ENCODE measurements at places on chromosomes 11 and 22.

- no peak for DNase-seq
These were observed 56.7 kb upstream of the CHST1 start for GRCh38 chr11:45722144-45722543.

DNA sequence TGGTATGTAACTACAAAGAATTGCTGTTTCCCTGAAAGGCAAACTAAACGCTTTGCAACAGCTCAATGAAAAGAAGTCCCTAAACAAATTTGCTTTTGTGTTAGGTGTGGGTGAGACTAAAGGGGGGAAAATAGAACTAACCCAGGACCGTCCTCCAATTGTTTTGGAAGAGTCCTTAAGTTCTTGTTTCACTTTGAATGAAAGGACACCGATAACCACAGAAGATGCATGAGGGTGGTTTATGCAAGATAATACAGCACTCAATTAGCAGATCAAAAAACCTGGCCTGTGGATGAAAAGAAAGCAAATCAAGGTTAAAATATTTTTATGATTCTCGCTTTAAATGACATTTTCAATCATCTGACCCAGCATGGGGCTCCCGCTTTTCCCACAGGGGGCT is 304.5 kb upstream of the SYN3 start:
- no peak for DNase-seq

DNA sequence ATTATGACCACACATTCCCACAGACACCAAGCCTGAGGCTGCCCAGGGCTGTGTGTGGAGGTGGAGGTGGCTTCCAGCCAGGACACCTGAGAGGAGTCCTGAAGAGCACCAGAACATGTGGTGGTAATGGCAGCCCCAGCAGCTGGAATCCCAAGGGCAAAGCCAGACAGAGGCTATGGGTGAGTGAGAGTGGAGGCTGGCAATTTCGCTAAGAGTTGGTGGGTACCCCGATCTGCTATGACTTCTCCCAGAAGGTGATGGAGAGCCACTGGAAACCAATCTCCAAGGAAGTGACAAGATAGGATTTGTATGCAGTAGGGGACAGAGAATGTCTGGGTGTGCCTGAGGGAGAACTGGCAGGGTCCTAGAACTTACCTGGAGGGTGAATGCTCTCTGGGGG is 69.3 kb upstream of the CLTCL1 start:
- DNase-seq: no peak

DNA sequence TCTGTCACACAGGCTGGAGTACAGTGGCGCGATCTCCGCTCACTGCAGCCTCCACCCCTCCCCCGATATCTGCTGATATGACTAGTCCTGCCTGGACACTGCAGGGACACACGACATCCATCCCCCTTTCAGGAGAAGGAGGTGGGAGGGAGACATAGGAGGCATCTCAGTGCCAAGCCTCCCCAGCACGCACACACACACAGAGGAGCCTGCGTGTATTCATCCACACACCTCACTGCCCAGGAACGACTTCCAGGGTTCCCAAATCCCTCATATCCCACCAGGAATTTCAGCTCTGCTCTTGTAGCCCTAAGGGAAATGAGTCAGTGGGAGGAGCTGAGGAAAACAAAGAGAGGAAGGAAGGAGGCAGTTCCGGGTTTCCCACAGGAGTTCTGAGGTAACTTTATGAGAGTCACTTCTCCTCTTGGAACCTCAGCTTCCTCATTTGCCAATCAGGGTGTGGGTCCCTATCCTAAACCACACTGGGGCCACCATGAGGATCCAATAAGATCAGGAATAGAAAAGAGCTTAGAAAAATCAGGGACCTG is 37.2 kb upstream of the ACER3 start:
- DNase-seq: no peak

DNA sequence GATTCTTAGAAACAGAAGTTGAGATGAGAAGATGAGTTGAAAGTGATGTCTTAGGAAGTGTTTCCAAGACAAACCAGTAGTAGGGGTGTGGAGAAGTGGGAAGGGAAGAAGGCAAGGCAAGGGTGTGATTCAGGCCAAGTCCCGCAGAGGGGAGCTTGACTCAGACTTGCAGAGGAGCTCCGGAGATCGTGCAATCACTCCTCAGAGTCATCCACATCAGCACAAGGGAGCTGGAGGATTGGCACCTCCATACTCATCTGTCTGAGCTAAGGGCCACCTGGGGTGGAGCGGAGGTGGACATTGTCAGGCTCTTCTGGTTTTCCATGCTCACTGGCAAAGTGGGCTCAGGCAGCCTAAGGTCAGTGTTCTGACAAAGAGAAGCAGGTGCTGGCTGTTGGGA is 44.4 kb downstream of the CHRDL2 start:
- DNase-seq: no peak

GRCh38 chr11:130449996-130450769 is 1.7 kb downstream of the ADAMTS15 start:
- DNase-seq: no peak

GRCh38 chr11:122910775-122911174 is 28.2 kb downstream of the JHY start:
- peak; percentile 69 for DNase-seq

DNA sequence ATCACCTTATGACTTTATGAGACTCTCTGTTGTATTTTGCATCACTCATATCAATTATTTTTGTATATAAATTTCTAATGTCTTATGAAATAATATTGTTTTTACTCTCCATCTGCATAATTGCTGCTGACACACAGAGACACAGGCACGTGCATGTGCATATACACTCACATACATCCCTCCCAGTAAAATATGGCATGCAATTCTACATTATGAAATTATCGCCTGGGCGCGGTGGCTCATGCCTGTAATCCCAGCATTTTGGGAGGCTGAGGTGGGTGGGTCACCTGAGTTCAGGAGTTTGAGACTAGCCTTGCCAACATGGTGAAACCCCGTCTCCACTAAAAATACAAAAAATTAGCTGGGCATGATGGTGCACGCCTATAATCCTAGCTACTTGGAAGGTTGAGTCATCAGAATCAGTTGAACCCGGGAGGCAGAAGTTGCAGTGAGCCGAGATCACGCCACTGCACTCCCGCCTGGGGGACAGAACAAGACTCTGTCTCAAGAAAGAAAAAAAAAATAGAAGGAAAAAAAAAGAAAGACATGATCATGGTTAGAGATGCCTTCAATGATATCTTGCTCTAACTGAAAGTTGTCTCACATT is 96.7 kb upstream of the LUZP2 start:
- DNase-seq: no peak

DNA sequence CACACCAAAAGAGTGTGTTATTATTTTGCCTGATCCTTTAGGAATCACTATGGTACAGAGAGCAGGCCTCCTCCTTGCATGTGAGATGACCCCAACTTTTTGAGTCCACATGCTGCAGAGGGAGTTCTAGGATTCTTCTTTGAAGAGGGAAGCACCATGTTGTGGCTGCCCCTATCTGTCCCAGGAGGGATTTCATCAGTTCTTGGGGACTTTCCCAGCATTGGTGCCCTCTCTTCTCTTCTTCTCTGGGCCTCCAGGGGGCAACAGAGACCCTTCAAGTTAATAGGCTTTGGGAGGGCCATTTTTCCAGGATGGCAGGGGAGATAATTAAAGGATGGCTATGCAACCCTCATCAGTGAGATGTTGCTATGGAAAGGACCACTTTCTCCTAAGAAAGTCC is 3.6 kb downstream of the MMP1 start:
- no peak for DNase-seq

DNA sequence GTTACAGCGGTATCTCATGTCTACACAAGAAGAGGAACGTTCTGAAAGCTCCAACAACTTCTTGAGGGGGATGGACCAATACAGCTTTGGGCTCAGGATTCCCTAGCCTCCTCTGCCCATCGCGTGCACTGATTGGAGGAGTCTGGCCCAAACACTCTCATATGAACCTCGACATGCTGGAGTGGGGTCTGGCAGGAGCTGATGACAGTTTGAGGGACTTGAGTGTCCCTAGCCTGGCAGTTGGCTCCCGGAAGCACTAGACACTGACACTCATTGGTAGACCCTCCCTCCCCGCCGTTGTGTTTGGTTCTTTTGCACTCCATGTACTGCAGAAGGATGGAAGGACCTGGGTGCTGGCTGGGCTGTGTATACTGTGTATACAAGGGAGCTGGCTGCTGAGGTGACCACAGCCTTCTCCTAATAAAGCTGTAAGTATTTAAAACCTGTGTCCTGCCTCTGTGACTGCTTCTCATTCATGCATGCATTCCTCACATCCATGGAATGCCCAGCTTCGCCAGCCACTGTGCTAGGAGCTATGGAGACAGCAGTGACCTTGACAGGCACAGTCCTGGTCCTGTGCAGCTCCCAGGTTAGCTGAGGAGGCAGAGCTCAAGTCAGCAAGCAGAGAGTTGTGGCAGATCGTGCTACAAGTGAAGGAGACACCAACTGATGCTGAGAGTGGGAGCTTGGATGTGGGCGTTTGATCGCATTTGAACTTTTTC is 27.9 kb downstream of the ADAMTS15 start:
- no peak for DNase-seq

- DNase-seq: peak; percentile 76
These were observed at the start of gene SSH3 for GRCh38 chr11:67303132-67303834. SSH3 (plus strand) TSS chr11:67303530; CDS start chr11:67303626, 96 bp downstream.

DNA sequence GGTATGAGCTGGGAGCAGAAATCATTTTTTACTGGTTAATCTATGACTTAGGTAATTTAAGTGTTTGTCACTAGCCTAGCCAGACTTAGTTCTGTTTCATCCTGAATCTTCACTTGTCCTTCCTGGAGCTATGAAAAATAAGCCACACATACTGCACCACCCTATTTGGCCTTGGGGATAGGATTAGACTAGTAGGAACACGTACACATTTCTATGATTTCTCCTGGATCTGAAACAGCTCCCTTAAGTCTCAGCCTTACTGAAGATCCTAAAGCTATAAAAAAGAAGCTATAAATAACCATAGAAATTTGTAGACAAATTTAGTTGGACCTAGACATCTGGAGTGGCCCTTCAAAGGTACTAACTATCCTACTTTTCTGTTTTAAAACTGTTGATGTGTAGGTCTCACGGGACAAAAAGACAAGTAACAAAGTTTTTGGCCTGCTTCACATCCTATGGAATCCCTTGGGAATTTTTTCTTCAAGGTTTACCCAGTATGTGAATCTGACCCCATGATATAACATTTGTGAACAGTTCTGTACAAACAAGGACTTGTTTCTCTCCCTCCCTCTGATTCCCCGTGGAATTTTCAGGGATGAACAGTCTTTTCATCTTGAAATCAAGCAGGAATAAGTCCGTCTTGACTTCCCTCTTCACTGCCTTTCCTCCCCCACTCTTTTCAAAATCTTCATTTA is 275.0 kb downstream of the FAM76B start:
- DNase-seq: no peak

GRCh38 chr11:64489831-64490441 is 101.1 kb upstream of the SLC22A12 start:
- DNase-seq: peak; percentile 67

- no peak for DNase-seq
These were observed 53.4 kb upstream of the PARVG start for GRCh38 chr22:44127356-44127755.

DNA sequence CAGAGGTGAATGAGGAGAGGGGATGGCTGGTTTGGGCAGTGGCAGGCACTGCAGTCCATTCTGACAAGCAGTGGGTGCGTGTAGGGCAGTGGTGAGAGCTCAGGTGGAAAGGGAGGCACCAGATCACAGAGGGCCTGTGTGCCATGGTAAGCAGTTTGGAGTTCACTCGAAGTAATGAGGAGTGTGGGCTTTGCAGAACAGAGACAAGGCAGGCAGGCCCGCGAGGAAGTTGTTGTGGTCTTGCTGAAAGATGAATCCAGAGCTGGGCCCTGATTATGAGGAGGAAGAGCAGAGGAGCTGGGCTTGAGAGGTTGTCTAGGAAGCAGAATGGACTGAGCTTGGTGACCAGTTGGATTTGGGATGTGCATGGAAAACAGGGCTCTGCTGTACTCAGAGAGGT is 1.6 kb upstream of the DNAJB13 start:
- no peak for DNase-seq

- no peak for DNase-seq
These were observed 16.4 kb downstream of the CLTCL1 start for GRCh38 chr22:19275104-19275503.

DNA sequence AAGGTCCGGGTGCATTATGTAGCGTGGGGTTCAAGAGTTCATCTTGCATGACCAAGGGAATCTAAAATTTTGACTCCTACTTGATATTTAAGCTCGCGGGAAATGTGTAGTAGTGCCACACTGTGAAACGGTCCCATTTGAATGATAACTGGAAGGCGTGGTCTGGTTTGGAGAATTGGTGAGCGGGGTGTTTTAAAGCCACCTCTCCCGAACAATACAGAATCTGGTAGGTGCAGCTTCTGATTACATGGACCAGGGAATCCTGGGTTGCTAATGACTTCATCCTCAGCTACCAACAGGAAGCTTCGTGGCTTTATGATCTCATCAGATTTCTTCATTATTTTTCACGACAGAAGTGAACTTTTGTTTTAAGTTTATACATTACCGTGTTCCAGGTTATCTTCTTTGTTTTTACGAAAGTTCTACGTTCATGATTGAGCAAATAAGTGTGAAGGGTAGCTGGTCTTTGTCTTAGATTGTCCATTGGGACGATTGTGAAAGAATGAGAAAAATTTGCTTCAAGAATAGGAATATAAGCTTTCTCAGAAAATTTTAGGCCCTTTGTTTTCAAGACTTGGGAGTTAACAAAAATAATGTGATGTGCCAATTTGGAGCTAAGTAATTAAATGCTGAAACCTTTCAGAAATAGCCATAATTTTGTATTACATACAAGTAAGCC is 1.7 kb downstream of the QSER1 start:
- peak; percentile 89 for DNase-seq

DNA sequence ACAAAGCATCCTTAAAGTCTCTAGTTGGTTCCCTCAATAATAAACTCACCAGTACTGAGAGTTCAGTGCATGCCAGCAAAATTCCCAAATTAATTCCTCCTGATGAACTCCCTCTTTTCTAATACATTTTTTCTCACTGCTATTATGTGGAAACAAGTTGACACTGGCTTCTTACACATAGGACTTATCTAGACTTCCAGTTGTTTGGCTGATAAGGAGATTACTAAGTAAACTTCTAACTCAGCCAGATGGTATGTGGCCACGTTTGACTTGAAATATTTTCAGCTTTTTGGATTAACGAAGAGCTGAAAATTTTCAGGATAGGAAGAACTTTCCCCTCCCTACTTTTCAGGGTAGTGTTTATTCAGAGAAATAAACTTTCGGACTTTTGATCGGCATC is 1154.2 kb upstream of the TENM4 start:
- DNase-seq: no peak

- no peak for DNase-seq
These were observed 55.9 kb downstream of the BMAL1 start for GRCh38 chr11:13333456-13333957.

GRCh38 chr11:71453037-71453917 is at the start of gene NADSYN1:
NADSYN1 (plus strand) TSS chr11:71453203; CDS start chr11:71453297, 94 bp downstream.
- peak; percentile 91 for DNase-seq

- no peak for DNase-seq
These were observed 9.9 kb upstream of the AIFM3 start for GRCh38 chr22:20957102-20957682.

- DNase-seq: no peak
These were observed 27.7 kb upstream of the PARVB start for GRCh38 chr22:43996170-43996980.

GRCh38 chr22:33745501-33745900 is 174.8 kb downstream of the LARGE1 start:
- DNase-seq: no peak

All from NCI-H1105 treated with DMSO at 0.1 percent for 48 hours (cell line).